Activated CD4-positive, alpha-beta memory T cell treated with anti-CD3 and anti-CD28 coated beads for 36 hours (primary cell): ENCODE measurements at places on chromosomes 1 and 21.

DNA sequence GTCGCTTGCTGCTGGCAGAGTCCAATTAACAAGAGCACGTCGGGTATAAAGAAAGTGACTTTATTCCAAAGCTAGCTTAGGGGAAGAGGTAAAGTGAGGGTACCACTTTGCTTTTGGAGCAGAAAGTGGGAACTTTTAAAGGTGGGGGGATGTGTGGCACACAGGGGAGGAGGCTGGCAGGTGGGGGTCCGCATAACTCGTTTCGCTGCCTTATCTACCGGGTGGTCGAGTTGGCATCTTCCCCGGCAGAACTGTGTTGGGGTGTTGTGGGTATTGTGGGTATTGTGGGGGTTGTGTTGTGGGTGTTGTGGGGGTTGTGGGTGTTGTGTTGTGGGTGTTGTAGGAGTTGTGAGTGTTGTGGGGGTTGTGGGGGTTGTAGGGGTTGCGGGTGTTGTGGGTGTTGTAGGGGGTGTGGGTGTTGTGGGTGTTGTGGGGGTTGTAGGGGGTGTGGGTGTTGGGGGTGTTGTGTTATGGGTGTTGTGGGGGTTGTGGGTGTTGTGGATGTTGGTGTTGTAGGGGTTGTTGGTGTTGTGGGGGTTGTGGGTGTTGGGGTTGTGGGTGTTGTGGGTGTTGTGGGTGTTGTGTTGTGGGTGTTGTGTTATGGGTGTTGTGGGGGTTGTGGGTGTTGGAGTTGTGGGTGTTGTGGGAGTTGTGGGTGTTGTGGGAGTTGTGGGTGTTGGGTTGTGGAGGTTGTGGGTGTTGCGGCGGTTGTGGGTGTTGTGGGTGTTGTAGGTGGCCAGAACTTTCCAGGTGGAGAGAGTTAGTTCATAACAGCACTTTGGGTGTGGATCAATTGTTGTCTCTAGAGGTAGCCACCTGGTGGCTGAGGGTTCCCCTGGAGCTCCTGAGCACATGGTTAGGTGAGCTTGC lies 52.7 kb downstream of the AGPAT3 start:
- peak overlapping the region; percentile 68 for H3K4me3 ChIP-seq
- H3K27ac ChIP-seq = peak overlapping the region; percentile 76
- DNase-seq = peak; percentile 48
- peaks cover 59% of the 10 kb centered on the region for H3K4me1 ChIP-seq
- no peaks in the 10 kb centered on the region for H3K27me3 ChIP-seq
- peaks cover 5% of the 10 kb centered on the region for H3K36me3 ChIP-seq

GRCh38 chr1:189323091-189323490 lies 1154.6 kb downstream of the BRINP3 start:
- H3K36me3 ChIP-seq = no peaks in the 10 kb centered on the region
- no peak overlapping the region for H3K27ac ChIP-seq
- no peak for DNase-seq
- no peaks in the 10 kb centered on the region for H3K27me3 ChIP-seq
- no peaks in the 10 kb centered on the region for H3K4me1 ChIP-seq
- H3K4me3 ChIP-seq = no peak overlapping the region

DNA sequence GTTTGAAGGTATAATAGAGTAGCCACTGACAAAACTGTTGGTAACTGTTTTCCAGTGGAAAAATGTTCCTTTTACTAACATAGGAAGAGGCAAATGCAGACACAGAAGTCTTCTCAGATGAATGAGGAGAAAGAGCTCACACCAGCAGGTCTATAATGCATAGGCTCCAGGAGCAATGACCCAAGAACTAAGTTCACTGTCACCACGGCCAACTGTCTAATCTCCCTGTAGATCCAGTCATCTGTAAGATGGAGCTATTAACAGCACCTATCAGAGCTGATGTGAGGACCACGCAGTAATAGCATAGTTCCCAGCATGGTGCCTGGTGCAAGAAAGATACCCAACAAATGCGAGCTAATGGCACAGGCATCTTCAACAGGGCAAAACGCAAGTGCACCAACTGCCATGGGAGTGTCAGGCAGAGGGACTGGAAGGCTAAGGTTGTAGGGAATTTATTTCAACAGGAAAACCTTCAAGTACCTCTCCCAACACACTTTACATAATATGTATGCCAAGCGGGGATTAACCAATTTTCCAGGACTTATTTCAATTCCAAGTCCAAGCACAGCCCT lies 12.9 kb downstream of the GNB1 start:
- peak overlapping the region; percentile 59 for H3K27ac ChIP-seq
- H3K27me3 ChIP-seq = no peaks in the 10 kb centered on the region
- peaks cover 78% of the 10 kb centered on the region for H3K4me1 ChIP-seq
- peaks cover 22% of the 10 kb centered on the region for H3K36me3 ChIP-seq

GRCh38 chr1:23551849-23552248 lies 7.5 kb downstream of the ID3 start:
- no peak overlapping the region for H3K27ac ChIP-seq
- H3K4me3 ChIP-seq = no peak overlapping the region
- no peaks in the 10 kb centered on the region for H3K36me3 ChIP-seq
- no peaks in the 10 kb centered on the region for H3K27me3 ChIP-seq
- DNase-seq = no peak

DNA sequence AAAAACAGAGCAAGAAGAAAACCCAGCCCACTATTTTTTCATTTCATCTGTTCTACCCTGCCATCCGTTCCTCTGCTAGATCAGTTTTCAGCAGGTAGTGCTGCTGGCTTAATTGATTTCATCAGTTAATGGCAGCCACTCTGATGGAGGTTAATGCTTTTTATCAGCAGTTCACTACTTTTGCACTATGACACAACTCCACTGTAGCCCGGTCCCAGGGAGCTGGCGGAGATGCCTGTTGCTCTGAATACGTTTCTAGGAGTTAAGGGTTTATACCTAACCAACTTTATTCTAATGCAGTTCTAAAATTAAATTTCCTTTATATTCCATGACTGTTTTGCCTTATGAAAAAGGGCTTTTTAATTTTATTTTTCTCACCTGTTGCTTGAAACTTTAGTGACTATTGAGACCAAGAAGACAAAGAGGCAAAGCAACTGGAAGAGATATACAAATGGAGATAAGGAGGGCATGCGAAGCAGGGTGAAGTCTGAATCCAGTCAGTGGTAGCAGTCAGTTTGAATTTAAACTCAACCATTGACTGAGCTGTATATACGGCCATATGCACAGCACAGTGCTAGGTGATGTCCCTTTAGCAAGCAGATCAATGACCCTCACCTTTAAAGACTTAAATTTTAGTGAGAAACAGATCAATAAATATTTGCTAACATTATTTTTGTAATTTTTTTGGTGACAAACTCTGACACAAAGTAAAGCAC lies 477.9 kb downstream of the LMO4 start:
- H3K27ac ChIP-seq = no peak overlapping the region
- H3K27me3 ChIP-seq = no peaks in the 10 kb centered on the region
- no peak for DNase-seq
- no peaks in the 10 kb centered on the region for H3K36me3 ChIP-seq
- no peaks in the 10 kb centered on the region for H3K4me1 ChIP-seq

GRCh38 chr1:161791904-161792655 lies 26.0 kb downstream of the ATF6 start:
- H3K4me1 ChIP-seq = peaks cover 22% of the 10 kb centered on the region
- H3K27ac ChIP-seq = no peak overlapping the region
- no peaks in the 10 kb centered on the region for H3K27me3 ChIP-seq
- peaks cover 35% of the 10 kb centered on the region for H3K36me3 ChIP-seq

GRCh38 chr21:43331962-43332828 lies 94.7 kb downstream of the SIK1 start:
- no peak for DNase-seq
- no peaks in the 10 kb centered on the region for H3K36me3 ChIP-seq
- H3K27ac ChIP-seq = no peak overlapping the region
- peaks cover 4% of the 10 kb centered on the region for H3K27me3 ChIP-seq
- H3K4me3 ChIP-seq = no peak overlapping the region
